ENCODE measurements at places on chromosomes 2 and 18. TPM values are rescaled to one million over a fixed set of nuclear protein-coding genes. Genes with fewer than 3 reads are reported as not detected.

Gene RGPD3
- total RNA-seq, result 0.22 TPM

Gene HTR2B
- 11.7 TPM for total RNA-seq

Gene CD8B
- total RNA-seq, result not detected

Gene LONRF2
- total RNA-seq, result 0.88 TPM

Gene CPLX4
- total RNA-seq, result not detected

Gene CXCR2
- not detected for total RNA-seq

Gene INO80D
- total RNA-seq, result 12.9 TPM

Gene HAUS1
- total RNA-seq, result 34.2 TPM

Gene HJURP
- 56.3 TPM for total RNA-seq

Gene FSHR
- total RNA-seq, result not detected

Gene BMP10
- 0.44 TPM for total RNA-seq

Gene COPS9
- total RNA-seq, result 41.4 TPM

Gene UGT1A5
- total RNA-seq, result not detected

Gene VAMP5
- total RNA-seq, result 22.8 TPM

Gene LIMS2
- total RNA-seq, result 9.6 TPM

Gene IL36G
- total RNA-seq, result not detected

Gene CLEC4F
- total RNA-seq, result not detected

Gene SP140
- 4.4 TPM for total RNA-seq

Gene SEPTIN2
- 339 TPM for total RNA-seq

Gene GALNT5
- 0.22 TPM for total RNA-seq

Gene SNORC
- 2.2 TPM for total RNA-seq

Gene IL18R1
- 0.43 TPM for total RNA-seq

Measured in placental pericyte (primary cell).